ENCODE measurements at places on chromosomes 7 and 10.
A peak's percentile ranks its signal among the peaks of the same experiment; 100 is the strongest.

- no peak for DNase-seq
Observed at GRCh38 chr10:114406455-114406854, 2.2 kb upstream of the AFAP1L2 start.

- DNase-seq, result no peak
Observed at GRCh38 chr10:107433605-107434004, 269.1 kb upstream of the SORCS1 start.

DNA sequence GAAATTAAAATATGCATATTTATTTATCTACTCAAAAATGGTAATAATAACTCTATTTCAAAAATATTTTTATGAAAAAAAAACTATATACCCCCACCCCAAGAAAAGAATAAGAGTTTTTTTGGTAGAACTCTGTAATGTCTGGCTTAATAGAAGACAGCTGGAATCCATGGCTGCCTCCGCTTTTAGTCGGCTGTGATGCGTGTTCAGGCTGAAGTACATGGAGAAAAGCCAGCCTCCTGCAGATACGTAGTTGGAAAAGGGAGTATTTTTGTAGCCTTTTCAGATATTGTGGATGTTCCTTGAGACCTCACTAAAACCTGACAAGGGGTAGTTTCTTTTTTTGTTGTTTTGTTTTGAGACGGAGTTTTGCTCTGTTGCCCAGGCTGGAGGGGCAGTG is 10.0 kb downstream of the FOXK1 start:
- no peak for DNase-seq

DNA sequence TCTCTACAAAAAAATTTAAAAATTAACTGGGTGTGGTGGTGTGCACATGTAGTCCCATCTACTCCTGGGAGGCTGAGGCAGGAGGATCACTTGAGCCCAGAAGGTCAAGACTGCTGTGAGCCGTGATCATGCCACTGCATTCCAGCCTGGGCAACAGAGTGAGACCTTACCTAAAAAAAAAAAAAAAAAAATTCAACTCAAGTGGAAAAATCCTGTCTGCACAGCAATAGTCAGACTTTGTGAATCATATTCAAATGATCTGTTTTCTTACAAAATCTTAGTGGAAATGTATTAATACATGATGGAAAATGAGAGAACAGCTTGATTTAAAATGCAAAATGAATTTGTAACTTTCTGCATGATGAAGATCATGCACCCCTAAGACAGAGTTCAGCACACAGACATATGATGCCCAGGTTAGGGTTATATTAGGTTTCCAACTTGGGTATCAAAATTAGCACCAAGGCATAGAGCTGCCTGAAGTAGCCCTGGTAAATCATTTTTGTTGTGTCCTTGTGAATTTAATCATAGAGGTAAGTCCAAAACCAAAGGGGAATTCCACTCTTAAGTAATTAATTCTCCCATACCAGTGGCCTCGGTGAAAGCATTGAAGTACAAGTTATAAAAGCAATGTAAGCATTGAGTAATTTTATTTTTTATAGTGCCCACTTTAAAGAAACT is 93.8 kb downstream of the ADD3 start:
- peak; percentile 41 for DNase-seq

DNA sequence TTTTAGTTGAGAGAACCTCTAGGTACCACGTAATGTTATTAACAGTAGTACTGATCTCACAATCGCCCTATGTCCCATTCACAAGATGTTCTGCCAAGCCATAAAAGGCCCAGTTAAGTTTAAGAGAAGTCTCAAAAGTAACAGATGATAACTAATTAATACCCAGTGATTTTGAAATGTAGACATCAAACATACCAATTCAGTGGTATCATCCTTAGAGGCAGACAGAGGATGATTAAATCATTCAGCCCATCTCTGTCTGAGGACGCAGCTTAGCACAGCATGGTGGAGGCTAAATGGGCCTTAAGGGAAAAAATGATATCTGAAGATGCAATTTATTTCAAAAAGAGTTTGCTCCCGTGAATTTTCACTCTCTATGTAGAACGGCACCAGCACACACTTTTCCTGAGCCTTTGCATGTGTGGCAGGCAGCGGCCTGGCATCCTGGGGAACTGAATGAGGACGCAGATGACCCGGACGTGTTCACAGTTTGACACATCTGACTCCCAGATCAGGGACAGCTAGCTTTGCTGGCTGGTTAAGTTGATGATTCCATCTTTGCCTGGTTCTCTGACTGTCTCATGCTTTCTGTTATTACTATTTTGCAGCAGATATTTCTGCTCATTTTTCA is 13.4 kb downstream of the EGFR start:
- no peak for DNase-seq

DNA sequence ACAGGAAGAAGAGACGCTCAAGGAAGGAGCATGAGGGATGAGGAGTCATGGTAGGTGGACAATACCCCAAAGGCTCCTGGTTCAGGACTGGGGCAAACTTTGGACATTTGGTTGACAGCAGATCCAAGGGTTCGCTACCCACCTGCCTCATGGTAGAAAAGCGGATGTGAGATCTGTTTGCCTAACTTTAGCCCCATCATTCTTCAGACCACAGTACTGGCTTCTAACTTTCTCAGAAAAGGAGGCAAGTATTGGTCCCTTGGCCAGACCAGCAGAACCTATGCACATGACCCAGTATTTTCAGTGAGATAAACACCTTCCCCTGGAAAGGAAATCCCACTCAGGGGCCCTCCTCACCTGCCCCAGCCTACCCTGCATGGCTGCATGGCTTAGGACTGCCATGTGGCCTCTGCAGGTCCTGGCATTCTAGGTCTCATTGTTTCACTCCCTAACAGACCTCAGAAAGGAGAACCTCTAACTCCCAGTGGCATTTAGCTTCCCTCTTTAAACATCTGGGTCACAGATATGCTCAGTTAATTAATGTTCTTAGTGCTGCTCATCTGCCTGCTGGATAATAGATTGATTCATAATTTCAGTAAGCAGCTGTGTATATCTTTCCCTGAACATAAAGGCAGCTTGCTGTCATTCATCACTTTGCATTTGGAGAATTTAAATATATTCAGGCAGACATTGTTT is 574.1 kb downstream of the GALNT17 start:
- no peak for DNase-seq

DNA sequence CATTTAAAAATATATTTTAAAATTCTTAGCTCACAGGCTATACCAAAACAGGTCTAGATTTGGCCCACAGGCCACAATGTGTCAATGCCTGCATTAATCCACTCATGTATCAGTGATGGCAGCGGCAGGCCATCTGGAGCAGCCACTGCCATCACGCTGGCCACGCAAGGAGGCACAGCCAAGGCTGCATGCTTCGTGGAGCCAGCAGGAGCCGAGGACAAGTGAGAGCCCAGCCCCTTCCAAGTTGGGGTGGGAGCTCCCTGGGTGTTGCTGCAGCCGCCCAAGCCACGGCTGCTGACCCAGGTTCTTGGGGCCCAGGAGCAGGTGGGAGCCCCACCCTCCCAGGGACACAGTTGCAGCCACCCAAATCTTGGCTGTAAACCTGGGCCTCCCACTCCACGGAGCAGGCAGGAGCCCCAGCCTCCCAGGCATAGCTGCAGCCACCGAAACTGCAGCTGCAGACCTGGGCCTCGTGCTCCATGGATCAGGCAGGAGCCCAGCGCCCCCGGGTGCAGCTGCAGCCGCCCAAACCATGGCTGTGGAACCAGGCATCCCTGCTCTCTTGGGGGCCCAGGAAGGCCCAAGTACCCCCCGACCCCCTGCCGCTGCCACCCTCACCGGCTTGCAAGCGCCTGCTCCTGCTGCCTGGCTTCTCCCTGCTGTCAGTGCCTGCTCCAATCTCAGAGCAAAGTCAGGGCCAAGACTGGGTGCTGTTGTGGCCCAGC is 87.3 kb upstream of the CACUL1 start:
- no peak for DNase-seq

DNA sequence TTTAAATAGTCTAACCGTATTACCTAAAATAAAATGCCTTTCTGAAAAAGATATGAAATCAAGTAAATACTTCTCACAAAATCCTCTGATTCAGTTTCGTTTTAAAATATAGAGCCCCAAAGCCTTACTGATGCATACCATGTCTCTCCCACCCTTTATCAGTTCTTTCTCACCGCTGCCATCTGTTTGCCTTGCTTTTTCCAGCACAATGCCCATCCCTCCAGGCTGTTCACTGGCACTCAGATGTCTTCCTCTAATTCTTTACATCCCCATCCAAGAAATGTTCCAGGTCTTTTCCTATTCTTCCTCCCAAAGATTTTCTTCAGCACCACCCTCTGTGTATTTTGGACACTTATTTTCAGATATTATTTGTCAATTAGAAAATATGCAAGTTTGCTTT is 116.5 kb upstream of the LRRN3 start:
- no peak for DNase-seq

- DNase-seq, result no peak
Observed at GRCh38 chr7:74266191-74266963, 12.2 kb upstream of the RFC2 start.

- DNase-seq, result no peak
Observed at GRCh38 chr10:61791216-61791615, 110.3 kb upstream of the ARID5B start.

GRCh38 chr7:128939861-128940410 is 2.2 kb downstream of the IRF5 start:
- DNase-seq, result peak; percentile 41

GRCh38 chr7:128117691-128118090 is 86.5 kb upstream of the LRRC4 start:
- DNase-seq, result no peak

DNA sequence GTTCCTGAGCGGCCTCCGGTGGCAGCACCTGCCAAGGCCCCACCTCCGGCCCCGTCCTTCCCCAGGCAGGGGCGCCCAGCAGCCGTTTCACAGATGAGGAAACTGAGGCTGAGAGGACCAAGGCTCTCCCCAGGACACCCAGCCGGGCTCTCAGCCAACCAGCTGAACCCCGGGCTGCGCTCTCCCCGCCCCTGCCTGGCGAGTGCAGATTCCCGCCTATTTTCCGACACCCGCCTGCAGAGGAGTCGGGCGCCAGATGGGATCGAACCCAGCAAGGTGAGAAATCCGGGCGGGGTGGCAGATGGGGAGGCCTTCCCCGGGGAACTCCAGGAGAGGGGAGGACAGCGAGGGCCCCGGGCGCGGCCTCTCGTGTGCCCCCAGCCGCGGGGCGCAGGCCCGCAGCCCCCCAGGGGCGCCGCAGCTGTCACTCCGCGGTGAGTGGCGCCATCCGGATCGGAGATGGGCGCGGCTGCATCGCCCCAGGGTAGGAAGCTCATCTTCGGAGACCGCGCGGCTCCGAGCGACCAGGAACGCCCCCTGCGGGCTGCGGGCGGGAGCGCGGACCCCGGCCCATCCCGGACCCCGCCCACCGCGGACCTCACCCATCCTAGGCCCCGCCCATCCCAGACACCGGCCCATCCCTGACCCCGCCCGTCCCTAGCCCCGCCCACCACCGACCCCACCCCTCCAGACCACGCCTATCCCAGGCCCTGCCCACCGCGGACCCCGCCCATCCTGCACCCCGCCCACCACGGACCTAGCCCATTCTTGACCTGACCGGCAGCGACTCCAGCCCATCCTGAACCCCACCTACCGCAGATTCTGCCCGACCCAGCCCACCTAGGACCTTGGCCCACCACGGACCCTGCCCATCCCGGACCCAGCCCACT is 90.3 kb downstream of the MICALL2 start:
- no peak for DNase-seq

DNA sequence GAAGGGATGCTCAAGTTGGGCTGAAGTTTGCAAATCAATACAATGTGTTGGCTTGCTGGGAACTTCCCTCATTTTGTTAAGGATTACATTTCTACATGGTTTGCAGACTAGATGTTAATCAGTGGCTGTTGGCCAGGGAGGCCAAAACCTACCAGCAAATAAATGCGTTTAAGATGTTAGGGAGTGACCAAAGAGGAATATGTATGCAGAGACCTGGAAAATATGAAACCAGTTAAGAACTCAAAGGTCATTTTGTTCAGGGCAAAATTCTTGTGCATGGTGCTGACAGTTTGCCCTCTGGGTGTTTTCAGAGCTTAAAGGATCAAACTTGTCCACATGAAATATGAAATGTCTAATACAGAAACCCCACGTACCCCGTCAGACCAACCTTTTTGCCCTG is 30.3 kb downstream of the GATA3 start:
- DNase-seq, result no peak

- no peak for DNase-seq
Observed at GRCh38 chr7:9937944-9938631, 1035.6 kb upstream of the PHF14 start.

DNA sequence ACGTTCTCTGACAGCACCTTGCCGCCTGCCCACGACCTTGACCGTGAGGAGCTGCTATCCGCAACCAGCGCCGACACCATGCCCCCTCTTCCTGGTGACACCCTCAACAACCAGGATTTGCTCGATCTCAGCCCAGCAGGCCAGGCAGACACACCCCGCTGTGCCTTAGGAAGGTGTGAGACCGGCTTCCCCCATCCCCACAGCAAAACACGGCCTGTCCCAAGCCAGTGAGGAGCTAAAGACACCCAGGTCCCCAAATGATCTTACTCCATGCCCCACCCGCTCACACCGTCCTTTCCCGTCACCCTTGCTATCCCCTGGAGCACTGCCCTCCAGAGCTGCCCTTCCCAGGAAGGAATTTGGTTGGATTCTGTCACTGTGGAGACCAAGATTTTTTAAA is 21.3 kb upstream of the TTYH3 start:
- no peak for DNase-seq

- DNase-seq, result no peak
Observed at GRCh38 chr10:91164520-91165065, 55.9 kb upstream of the PCGF5 start.

- DNase-seq, result no peak
Observed at GRCh38 chr7:5284304-5285281, 1.9 kb downstream of the SLC29A4 start.

DNA sequence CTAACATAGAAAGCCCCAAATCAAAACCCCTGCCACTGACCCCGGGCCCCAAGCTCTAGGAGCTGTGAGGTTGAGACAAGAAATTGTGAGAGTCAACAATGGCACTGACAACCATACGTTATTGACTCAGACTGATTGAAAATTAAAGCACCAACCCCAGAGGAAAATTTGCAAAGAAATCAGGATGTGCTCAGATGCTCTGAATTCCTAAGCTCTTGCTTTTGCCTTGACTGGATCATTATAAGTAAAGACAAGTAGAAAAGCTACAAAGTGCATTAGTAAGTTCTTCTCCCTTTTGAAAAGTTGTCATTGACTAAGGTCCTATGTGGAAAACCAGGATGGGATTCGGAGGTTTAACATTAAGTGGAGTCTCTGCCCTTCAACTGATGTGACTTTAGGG is 130.2 kb downstream of the SAMD9 start:
- no peak for DNase-seq

DNA sequence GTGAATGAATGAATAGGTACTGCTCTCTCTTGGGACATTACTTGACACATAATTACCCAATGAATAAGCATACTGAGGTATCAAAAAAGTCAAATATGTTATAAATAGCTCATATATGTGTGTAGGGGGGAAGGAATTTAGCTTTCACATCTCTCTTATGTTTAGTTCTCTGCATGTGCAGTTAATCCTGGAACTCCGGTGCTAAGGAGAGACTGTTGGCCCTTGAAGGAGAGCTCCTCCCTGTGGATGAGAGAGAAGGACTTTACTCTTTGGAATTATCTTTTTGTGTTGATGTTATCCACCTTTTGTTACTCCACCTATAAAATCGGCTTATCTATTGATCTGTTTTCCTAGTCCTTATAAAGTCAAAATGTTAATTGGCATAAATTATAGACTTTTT is 1.2 kb downstream of the CFTR start:
- no peak for DNase-seq

- no peak for DNase-seq
Observed at GRCh38 chr10:123491364-123491763, 174.8 kb upstream of the GPR26 start.

Measured in inflammatory macrophage treated with lipopolysaccharide for 1 hour (primary cell).